ENCODE measurements at places on chromosomes 6 and 20. TPM values are rescaled to one million over a fixed set of nuclear protein-coding genes. Genes with fewer than 3 reads are reported as not detected.

PTK6 gene
- 0.28 TPM for total RNA-seq

- no peak for DNase-seq
Observed at GRCh38 chr20:967796-968742, 34.0 kb downstream of the RSPO4 start.

DNA sequence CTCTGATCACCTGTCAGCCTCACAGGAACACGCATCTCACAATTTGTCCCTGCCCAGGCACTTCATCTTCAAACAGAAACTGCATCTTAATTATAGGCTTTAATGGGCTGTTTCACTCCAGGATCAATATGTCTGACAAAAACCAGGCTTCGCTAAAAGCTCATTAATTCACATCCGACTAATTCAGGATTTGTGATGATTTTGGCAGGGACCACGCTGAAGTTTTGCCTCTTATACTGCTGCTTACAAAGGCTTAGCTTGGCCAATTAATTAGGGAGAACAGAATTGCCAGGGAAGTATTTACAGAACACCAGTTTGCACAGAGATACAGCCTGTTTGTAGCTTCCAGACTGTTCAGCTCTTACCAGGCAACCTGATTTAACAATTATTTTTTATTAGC is 541.0 kb upstream of the SPTLC3 start:
- no peak for DNase-seq

DNA sequence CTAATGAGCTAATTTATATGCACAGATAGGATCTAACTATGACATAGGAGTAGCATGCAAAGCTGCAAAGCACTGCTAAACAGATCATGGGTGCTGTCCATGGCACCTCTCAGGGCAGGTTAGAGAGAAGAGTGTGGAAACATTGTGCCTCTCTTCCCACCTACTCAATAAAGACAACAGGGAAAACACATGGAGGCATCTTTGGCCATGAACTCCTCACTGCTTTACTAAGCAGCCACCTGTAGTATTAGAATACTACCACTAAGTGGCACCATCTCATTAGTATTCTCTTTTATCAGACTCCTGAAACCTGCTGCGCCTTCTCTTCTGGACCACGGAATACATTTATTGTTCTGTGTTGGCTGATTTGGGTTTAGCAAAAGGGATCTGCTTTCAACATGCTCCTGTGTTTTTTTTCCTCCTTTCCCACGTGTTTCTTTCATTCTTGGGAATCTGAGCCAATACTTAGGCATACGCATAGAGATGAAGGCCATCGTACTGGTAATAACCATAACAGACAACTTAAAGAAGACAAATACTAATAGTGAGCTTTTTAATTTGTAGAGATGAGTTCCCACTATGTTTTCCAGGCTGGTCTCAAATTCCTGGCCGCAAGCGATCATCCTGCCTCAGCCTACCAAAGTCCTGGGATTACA is 9.4 kb upstream of the HDDC2 start:
- no peak for DNase-seq

DNA sequence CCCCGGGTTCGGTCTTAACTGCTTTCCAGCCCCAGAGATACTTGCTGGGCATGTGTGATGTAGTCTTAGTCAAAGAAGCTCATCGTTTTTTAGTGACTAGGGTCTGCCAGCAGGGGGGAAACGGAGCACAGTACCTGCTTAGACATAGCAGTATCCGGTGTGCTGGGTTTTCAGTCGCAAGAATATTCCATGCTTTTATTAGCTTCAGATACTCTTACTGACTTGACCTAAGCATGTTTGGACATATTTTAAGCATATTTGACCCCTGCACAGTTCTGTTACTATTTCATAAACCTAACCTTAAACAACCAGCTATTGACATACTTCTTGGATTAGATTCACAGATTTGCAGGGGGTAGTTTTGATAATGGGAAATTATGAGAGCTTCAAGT is 3.0 kb downstream of the E2F3 start:
- peak; percentile 78 for DNase-seq

DNA sequence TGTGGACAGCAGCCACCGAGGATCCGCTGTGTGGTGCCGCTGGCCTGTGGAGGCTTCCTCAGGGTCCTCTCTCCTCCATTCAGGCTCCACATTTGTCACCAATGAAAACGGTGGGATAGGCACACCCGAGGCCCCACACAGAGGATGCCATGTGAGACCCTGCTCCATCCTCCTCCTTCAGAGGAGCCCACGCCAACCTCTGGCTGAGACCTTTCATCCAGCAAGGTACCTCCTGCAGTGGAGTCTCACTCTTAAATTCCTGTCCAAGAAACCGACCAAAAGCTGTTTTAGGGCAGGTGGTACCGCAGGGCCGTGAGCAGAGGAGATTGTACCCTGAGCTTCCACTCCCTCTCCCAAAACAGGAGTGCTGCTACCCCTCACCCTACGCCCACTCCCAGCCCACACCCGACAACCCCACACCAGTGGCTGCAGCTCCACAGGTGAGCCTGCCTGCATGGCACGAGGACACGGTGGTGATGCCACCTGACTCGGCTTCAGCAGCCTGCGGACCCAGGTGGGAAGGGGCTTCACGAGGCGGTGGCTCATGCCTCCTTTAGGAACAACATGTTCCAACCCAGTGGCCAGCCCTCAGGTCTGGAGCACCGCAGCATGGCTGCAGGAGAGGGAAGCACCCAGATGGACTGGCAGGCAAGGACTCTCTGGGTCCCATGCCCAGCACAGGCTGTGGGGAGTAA is 237.6 kb upstream of the AFDN start:
- DNase-seq = no peak

DNA sequence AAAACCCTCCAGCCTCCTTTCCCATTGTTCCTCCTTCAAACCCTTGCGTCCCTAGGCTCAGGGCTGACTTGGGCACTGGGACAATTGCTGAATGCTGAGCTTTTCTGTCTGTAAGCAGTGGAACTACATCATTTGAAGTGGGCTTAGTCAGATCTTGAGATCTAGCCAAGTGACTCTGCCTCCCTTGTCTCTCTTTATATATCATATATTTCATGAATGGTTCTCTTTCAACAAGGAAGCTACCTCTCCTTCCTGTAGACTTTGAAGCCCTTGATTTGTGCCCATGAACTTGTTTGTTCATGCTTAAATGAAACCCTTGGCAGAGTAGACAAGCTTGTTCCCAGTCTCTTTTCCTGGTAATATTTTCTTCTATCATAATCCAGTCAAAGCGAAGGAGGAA is 60.0 kb upstream of the KIF13A start:
- no peak for DNase-seq

DNA sequence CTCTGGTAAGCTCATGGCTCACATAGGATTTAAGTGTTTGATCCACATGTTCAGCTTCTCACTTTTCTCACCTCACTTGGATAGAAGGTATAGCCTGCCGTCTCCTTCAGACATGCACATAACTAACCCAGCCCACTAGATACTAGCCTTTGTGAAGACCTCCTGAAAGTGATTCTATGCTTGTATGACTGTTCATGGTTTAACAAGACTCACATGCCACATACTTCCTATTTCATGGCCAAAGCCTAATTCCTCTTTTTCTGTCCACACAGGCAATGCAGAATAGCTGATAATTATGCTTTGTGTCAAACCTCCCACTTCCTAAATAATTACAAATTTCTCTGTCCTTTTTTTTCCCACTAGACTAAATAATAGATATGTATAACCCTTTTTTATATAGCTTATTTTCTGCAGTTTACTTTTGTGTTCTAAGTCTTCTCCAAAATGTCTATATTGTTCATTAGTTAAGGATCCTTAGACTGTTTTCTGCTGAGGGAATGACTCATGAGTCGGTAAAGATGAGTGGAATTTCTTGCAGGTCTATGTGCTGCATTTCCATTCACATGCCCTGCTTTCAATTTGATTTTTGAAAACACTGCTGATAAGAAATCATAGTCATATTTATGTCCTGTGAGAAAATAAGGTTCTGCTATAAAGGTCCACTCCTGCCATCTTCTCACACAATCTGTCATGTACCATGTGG is 43.0 kb downstream of the HDDC2 start:
- DNase-seq = no peak
